ENCODE measurements at places on chromosomes 6 and 20.

GRCh38 chr6:71179249-71179885 is 109.2 kb upstream of the OGFRL1 start:
- DNase-seq, result no peak

- peak; percentile 100 for DNase-seq
Observed at GRCh38 chr6:17706580-17707370, at the start of gene NUP153. NUP153 (minus strand) TSS chr6:17706925; CDS start chr6:17706387, 538 bp downstream.

GRCh38 chr6:6178795-6179194 is 141.7 kb downstream of the F13A1 start:
- DNase-seq, result no peak

DNA sequence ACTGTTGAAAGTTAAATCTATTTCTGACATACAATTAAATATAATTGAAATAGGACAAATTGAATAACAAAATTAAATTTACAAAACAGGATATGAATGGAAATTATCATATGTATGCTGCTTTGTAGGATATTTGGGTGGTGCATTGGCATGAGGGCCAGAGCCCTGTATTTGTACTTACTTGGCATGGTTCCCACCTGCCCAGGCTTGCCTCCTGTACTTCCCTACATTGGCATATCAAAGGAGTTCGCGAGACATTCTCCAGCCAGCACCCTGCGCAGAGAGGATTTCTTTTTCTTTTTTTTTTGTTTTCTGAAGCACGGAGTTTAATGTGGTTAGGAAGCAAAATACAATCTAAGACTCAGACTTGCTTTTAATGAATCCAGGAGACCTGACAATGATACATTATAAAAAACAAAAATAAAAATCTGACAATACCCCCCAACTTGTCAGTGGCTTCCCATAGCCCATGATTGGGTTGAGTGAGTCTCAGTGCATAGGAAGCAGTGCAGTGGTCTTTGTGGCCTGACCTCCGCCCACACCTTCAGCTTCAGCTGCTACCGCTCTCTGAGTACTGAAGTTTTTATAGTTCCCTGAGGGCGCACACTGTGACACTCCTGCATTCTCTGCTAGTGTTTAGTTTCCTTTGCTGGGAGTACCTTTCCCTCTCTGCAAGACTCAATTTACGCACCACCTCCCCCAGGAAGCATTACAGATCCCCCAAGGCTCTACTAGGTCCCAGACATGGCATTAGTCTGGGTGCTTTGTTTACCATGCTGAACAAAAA is 440.8 kb downstream of the UTRN start:
- DNase-seq, result no peak

DNA sequence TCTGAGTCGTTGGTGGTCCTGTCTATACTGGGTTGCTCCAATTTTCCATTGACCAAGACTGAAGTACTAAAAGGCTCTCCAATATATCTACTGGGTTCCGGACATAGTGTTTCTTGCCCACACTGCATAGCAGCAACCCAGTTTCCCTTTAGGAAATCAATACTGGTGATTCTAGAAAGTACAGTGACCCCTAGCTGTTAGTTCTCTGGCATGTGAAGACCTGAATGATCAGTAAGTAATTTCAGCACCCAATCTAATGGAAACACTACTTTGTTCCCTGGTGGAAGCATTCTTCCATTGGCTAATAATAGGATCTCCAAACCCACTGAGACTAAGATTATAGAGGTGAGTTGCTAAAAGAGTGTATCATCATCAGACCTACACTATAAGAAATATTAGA is 40.8 kb upstream of the STMND1 start:
- no peak for DNase-seq

- no peak for DNase-seq
Observed at GRCh38 chr6:161242779-161243693, 30.8 kb downstream of the AGPAT4 start.

- DNase-seq, result no peak
Observed at GRCh38 chr6:42201382-42201781, 6.6 kb upstream of the GUCA1B start.
